Stimulated activated CD8-positive, alpha-beta memory T cell treated with anti-CD3 and anti-CD28 coated beads, Interleukin-12 subunit alpha, Interleukin-12 subunit beta, amount 100 ng/mL, for 4 hours (primary cell): ENCODE measurements at places on chromosomes 5 and 9.

- DNase-seq, result no peak
Measured at GRCh38 chr9:87716141-87716540, 9.8 kb upstream of the CTSL start.

GRCh38 chr9:27514551-27514950 lies 9.5 kb upstream of the IFNK start:
- DNase-seq, result no peak

DNA sequence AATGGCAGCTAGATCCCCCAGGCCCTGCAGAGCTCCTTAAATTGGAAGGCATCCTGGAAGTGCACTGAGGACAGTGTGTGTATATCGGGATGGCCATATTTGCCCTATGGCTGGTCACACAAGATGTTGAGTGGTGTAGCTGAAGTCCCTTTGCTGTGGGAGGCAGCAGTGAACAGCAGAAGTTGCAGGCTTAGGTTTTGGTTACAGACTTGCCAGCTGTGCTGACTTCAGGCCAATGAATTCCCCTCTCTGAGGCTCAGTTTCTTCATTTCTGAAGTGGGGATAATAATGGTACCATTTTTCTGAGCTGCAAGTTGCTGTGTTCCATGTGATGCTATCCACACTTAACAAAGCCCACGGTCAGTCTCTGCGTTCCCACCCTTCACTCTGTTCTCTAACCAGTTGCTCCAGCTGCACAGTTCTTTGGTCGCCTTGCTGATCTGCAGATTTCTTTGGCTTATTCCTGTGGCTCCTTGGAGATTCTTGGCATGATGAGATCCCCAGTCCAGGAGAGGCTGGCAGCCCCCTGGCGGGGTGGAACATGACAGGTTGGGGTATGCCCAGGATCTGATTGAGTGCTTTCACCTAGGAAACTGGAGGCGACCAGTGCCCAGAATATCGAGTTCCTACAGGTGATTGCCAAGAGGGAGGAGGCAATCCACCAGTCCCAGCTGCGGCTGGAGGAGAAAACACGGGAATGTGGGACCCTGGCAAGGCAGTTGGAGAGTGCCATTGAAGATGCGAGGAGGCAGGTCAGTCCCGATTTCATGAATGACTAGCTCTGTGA lies 6.5 kb upstream of the GLE1 start:
- no peak for DNase-seq

DNA sequence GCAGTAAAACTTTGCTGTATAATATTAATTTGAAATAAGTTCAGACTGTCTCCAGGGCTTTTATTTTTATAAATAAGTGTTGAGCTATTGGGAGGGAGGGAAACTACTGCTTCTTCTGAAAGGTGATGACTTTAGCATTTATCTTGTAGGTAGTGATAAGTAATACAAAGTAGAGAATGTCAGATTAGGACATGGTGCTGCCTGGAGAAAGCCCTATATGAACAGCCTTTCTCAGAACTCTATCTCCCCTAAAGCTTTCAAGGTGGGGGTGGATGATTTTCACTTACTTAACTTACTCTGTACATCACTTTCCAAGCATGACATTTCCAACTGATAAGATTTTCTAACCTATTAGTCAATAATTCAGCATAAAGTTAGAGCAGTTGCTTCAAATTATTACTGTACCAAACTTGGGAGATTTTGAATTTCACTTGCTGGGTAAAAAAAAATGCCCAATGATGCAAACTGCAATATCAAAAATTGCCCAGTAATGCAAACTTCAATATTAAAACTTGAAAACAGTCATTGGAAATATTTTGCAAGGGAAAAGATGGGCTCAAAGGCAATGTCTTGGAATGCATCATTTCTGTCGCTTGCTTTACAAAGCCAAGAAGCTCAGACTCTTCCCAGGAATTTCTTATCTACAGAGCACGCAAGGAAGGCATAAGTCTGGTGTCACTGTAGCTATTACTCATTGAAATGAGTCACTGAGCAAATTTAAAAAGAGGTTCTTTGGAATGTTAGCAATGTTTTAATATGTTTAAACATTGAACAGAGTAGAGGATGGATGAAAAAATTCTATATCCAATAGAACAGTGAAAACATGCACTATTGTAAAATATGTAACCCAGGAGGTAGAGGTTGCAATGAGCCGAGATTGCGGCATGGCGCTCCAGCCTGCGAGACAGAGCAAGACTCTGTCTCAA lies 569.5 kb downstream of the PSAT1 start:
- no peak for DNase-seq

- no peak for DNase-seq
Measured at GRCh38 chr9:93480728-93481324, 27.4 kb upstream of the FAM120AOS start.

DNA sequence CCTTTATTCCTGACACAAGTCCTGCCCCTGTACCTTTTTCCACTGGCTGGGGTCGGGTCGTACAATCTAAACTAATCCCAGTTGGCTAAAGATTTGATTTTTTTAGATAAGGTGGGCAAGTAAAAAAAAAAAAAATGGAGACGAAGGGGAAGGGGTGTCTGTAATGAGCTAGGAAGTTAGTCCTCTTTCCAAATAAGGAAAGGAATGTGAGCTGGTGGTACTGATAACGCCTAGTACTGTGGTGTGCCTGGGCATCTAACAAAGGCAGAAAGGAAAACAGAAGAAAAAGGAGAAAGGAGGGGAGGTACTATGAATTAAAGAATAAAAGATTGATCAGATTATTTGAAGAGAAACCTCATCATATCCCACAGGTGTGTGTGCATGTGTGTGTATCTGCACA lies 21.3 kb downstream of the PRDM9 start:
- DNase-seq, result no peak

- peak; percentile 21 for DNase-seq
Measured at GRCh38 chr5:127229185-127229889, 61.3 kb upstream of the MEGF10 start.

DNA sequence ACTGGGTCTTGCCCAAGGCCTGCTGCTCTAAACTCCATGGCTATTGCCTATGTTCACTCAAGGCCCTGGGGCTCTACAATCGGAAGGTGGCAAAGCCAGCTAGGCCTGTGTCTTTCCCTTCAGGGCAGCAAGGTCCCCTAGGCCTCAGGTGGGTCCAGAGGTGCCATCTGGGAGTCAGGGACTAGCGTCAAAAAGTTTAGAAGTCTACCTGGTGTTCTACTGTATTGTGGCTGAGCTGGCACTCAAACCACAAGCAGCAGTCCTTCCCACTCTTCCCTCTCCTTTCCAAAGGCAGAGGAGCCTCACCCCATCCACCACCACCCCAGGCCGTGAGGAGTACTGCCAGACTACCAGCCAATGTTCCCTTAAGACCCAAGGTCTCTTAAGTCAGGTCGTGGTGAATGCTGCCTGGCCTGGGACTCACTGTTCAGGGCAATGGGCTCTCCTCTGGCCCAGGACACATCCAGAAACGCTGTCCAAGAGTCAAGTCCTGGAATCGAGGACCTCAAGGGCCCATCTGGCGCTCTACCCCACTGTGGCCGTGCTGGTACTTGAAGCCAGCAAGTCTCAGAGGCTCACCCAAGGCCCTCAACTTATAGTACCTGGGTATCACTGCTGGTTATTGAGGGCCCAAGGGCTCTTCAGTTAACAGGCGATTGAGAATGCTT lies 13.0 kb upstream of the SARDH start:
- DNase-seq, result no peak

- DNase-seq, result no peak
Measured at GRCh38 chr5:173237875-173238220, 2.8 kb upstream of the NKX2-5 start.

GRCh38 chr9:8491563-8491962 lies 692.0 kb upstream of the DMAC1 start:
- no peak for DNase-seq

DNA sequence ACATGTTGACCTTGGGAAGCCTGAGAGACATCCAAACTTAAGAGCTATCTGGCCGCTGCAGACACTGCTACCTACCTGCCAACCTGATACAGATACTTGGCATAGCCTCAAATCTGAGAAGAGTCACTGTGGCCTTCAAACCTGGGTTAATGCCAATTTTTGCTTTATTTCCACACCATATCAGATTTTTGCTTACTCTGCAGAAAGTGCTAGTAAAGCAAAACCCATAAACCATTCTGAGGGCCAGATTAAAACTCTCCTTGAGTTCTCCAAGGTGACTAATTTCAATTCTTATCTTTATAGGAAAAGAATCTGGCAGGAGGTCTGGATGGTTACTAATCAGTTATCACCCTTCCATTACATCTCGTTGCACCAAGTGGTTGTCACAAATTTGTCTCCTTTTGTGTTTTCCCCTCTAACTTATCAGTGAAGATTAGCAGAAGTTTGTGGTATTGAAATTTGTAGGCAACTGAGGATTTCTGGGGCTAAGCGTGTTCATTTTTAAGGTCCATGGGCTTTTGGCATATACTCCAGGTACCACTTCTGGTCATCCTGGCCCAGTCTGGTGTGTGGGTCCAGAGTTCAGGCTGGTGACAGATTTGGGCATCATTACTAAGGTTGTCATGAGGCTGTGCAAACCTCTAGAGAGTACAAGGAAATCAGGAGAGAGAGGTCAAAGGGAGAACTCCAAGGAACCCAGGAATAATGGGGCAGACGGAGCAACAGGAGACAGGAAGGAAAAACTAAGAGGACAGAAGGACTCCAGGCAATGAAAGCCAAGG lies 177.9 kb downstream of the TSSK1B start:
- DNase-seq, result no peak

GRCh38 chr9:114909661-114910060 lies 20.7 kb downstream of the TNFSF8 start:
- no peak for DNase-seq

DNA sequence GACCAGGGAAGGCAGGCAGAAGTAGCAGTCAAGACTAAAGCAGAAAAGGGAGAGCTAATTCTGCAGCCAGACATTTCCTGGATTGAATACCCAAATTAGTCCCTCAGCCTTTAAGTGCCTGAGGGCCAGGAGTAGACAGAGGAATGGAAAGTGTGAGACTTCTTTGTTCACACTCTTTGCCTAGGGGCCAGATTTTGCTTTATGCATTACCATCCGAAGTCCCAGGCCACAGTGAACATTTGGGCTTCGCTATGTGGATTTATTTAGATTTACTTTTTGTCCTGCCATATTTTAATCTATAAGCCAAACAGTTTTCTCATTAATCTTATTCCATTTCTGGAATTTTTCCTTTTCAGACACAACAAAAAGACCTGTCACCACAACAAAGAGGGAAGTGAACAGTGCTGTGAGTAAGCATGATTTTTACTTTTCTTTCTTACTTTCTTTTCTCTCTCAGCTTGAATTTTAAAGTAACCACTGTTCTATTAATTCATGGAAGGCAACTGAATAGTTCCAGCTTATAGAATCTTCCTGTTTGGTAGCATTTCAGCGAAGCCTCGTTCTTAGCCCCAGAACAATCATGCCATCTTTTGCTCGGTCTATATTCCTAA lies 52.6 kb downstream of the PDCD1LG2 start:
- DNase-seq, result no peak

DNA sequence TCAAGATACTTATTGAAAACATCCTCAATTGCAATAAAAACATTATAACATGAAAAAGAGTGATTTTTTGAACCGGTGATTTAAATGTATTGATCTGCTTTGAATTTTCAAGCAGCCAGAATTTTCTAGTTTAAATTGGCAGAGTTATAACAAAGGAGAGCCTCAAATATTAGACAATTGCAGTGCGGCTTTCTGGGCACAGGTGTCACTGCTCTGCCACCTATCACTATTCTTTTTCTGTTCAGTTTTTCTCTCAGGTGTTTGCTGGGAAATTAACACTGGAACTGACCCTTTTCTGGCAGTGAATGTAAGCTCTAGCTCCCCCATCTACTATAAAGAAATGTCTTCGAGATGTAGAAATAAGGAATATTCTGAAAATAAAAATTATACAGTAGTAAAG lies 23.0 kb downstream of the ZBED3 start:
- DNase-seq, result no peak

GRCh38 chr9:93823245-93824072 lies 131.7 kb downstream of the BARX1 start:
- DNase-seq, result no peak

- DNase-seq, result no peak
Measured at GRCh38 chr9:82124090-82124489, 135.5 kb downstream of the SPATA31D1 start.

GRCh38 chr9:86990290-86990689 lies 43.0 kb upstream of the GAS1 start:
- no peak for DNase-seq

DNA sequence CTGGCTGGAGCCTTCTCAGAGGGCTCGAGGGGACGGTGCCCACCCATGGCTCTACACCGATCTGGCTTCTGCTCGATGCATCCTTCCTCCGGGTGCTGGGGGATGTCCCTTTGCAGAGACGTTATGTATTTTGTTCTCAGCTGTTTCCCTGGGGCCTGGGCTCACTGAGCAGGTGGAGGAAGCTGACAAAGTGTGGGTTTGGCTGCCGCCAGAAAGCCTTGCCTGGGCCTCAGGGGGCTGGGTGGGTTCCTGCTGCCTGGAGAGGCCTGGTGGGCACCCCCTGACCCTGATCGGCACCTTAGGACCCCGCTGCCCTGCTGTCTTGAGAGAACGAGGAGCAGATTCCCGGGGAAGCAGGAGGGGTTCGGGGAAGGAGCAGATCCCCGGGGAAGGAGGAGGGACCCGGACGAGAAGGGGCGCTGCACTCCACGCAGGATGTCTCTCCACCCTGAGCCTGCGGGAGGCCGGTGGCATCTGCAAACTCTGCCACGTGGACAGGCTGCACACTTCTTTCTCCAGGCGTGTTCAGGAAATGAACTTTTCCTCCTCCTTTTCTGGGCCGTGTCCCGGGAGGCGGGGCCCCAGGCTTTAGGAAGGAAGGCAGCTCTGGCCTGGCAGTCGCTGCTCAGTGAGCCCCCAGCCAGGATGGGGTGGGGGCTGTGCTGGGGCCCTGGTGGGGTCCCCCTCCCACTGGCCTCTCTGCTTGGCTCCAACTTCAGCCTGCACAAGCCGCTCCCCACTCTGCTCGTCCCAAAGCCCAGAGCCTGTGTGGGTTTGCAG lies 148.9 kb downstream of the RXRA start:
- no peak for DNase-seq

- DNase-seq, result no peak
Measured at GRCh38 chr5:180975338-180975737, 13.3 kb upstream of the BTNL3 start.

DNA sequence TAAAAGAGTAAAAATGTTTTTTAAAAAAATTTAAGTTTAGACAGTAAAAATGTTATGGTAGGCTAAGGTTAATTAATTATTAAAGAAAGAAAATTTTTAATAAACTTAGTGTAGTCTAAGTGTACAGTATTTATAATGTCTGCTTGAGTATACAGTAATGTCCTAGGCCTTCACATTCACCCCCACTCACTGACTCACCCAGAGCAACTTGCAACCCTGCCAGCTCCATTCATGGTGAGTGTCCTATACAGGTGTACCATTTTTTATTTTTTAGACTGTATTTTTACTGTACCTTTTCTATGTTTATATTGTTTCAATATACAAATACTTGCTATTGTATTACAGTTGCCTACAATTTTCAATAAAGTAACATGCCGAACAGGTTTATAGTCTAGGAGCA lies 234.1 kb downstream of the AUH start:
- no peak for DNase-seq

GRCh38 chr9:73906671-73907070 lies 590.5 kb upstream of the RORB start:
- DNase-seq, result no peak

DNA sequence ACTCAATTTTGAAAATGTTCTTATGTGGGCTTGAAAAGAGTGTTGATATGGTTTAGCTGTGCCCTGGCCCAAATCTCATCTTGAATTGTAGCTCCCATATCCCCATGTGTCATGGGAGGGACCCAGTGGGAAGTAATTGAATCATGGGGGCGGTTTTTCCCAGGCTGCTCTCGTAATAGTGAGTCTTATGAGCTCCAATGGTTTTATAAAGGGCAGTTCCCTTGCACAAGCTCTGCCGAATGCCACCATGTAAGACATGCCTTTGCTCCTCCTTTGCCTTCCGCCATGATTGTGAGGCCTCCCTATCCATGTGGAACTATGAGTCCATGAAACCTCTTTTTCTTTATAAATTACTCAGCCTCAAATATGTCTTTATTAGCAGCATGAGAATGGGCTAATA lies 71.0 kb downstream of the USP20 start:
- DNase-seq, result no peak
